Esophagus mucosa (tissue), 1 donor: ENCODE measurements at places on chromosomes 5 and 9. TPM values are rescaled to one million over a fixed set of nuclear protein-coding genes. Genes with fewer than 3 reads are reported as not detected.

- no peak for ATAC-seq
Observed at GRCh38 chr5:73450672-73451223, 2.2 kb upstream of the FOXD1 start.

- ATAC-seq, result no peak
Observed at GRCh38 chr5:109792613-109793012, 102.9 kb downstream of the MAN2A1 start.

- peak; percentile 29 for ATAC-seq
Observed at GRCh38 chr9:112193572-112194288, 18.6 kb upstream of the SUSD1 start.

DNA sequence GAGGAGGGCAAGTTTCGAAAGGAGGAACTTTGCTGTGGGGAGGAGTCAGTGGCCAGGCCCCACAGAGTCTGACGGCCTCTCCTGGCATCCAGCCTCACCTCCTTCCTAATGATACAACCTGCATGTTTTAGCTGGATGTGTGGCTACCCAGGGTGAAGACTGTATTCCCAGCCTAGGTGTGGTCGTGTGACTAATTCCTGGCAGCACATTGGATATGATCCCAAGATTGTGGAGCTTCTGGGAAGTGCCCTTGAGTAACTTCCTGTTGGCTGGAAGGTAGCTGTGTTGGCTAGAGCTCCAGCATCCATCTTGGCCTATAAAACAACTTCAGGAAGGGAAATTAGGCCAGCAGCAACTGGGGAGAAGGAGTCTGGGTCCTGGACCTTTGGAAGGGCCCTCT is 19.0 kb upstream of the LPCAT1 start:
- peak; percentile 90 for ATAC-seq

DNA sequence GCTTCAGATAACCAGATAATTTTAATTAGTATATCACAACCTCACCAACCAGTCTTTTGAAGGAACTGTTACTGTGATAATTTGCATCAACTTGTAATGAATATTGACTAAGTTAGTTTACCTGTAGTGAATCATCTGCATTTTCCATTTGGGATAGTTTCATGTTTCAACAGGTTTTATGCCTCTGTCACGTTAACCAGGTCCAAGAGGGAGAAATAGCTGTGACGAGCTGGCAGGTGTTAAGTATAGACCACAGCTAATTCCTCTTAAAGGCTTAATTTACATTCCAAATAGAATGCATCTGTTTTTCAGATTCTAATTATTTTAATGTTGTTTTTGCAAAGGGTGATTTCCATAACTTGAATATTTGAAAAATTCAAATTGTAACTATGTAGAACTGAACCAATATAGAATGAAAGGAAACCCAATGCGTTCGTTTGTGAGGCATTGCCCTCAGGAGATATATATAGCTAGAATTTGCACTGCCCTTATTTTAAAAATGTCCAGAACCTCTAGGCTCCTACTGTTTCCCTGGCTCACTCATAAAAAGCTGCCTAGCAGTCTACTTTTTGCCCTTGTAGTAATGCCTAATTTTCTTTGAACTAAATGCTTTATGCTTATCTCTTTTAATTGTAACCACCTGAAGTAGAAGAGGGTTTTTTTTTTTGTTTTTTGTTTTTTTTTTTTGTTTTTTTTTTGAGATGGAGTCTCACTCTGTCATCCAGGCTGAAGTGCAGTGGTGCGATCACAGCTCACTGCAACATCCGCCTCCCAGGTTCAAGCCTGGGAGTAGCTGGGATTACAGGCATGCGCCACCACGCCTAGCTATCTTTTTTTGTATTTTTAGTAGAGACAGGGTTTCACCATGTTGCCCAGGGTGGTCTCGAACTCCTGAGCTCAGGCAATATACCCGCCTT is 270.5 kb downstream of the SMARCA2 start:
- peak; percentile 92 for ATAC-seq

GRCh38 chr5:2591777-2592453 is 159.6 kb downstream of the IRX2 start:
- ATAC-seq, result no peak

DNA sequence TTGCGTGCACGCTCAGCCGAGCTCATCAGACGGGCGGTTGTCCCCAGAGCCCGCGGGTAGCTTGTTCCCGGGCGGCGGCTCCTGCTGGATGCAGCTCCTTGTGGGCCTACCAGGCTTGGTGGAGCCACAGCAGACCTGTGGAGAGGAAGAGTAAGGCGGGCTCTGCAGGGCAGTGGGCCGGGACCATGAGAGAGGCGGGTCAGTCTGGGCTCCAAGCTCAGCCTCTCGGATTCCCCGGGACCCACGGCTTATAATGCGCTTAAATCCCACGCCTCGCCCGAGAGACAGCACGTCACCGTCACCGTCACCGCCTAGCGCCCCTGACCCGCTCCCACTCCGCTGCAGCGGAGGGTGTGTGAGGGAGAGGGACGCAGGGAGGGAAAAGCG is 1.9 kb upstream of the ANKRD18A start:
- ATAC-seq, result no peak

GRCh38 chr9:108517651-108518365 is 338.0 kb downstream of the ACTL7B start:
- no peak for ATAC-seq

- peak; percentile 94 for ATAC-seq
Observed at GRCh38 chr9:86732514-86733171, 214.7 kb downstream of the GAS1 start.

Gene SGCD
- total RNA-seq, result 0.52 TPM

GRCh38 chr9:137759117-137759516 is 118.5 kb upstream of the CACNA1B start:
- ATAC-seq, result no peak

Gene HTR1A
- total RNA-seq, result not detected

GRCh38 chr9:93098236-93098946 is 2.4 kb downstream of the CARD19 start:
- ATAC-seq, result peak; percentile 42

DNA sequence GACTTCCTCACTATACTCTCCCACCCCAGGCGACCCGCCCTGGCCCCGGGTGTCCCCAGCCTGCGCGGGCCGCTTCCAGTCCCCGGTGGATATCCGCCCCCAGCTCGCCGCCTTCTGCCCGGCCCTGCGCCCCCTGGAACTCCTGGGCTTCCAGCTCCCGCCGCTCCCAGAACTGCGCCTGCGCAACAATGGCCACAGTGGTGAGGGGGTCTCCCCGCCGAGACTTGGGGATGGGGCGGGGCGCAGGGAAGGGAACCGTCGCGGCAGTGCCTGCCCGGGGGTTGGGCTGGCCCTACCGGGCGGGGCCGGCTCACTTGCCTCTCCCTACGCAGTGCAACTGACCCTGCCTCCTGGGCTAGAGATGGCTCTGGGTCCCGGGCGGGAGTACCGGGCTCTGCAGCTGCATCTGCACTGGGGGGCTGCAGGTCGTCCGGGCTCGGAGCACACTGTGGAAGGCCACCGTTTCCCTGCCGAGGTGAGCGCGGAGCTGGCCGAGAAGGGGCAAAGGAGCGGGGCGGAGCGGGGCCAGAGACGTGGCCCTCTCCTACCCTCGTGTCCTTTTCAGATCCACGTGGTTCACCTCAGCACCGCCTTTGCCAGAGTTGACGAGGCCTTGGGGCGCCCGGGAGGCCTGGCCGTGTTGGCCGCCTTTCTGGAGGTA is 2.1 kb downstream of the CA9 start:
- ATAC-seq, result peak; percentile 46

DNA sequence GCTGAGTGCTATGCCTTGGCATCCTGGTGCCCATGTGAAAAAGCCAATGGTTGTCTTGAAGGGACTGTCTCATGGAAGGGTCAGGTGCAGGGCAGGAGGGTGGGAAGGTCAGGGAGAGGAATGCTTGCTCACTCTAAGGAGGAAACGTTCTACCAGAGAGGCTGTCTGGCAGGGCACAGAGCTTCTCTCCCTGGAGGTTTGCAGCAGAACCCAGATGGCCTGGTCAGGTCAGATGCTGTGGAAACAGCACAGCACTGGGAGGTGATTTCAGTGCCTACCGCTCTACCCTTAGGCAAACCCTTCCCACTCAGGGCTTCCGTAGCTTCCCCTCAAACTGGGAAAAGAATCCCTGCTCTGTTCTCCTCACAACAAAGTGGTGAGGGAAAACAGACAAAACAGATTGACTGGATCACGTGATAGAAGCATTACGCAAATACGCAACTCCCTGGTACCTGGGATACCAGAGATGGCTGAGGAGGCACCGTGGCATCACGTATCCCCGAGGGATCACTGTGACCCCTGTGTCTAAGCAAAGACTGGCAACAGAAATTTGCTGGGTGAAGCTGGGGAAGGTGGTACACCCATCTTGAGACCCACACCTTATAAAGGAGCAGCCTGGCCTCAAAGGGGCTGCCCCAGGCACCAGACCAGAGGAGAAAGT is 3.9 kb upstream of the MGAT1 start:
- ATAC-seq, result no peak

GRCh38 chr9:16475996-16476395 is 394.5 kb downstream of the BNC2 start:
- ATAC-seq, result no peak
